ENCODE measurements at places on chromosomes 3 and 15.

DNA sequence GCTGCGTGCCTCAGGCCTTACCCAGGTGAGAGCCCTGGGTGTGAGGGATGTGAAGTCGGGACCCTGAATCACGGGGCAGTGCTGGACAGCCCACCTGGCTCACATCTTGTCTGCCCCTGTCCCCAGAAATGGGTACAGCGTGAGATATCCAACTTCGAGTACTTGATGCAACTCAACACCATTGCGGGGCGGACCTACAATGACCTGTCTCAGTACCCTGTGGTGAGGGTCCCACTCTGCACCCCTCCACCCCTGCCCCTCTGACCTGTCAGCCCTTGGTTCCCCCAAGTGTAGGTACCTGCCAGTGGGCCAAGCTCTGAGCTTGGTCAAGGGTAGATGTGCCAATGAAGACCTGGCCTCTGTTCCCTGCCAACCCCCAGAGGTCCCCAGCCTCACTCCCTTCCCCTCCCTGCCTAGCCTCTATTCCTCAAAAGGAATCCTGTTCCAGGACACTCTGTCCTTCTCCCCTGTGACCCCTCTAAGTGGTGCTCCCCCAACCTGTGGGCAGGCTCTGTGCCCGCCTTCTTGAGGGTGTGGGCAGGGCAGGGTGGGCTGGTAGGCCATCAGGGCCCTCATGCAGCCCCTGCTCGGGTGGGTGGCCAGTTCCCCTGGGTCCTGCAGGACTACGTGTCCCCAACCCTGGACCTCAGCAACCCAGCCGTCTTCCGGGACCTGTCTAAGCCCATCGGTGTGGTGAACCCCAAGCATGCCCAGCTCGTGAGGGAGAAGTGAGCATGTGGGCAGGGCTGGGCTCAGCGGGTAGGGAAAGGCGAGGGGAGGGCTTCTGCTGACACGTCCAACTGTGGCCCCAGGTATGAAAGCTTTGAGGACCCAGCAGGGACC lies 25.1 kb downstream of the NBEAL2 start:
- no peak for DNase-seq

- no peak for DNase-seq
Measured at GRCh38 chr3:175672119-175672689, 813.1 kb downstream of the NAALADL2 start.

DNA sequence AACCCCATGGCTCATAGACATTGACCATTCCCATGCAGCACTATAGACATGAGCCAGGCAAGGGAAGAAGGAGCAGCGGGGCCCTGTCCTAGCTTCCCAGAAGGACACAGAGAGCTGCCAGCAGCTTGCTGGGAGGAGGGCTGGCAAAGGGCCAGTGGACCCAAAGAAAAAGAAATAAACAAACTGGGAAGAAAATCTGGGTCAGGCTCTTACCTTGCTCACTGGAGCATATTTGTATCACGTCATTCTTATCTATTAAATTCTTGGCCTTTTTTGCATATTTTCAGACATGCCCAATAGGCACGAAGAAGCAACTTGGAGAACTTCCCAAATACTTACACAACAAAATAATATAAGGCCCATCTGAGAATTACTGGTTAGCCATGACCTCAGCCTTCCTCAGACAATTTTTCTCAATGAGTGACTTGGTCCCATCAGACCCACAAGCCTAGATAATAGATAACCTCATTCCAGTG lies 28.4 kb downstream of the RASGRP1 start:
- no peak for DNase-seq

GRCh38 chr15:73685981-73686380 lies 1.8 kb downstream of the CD276 start:
- no peak for DNase-seq

DNA sequence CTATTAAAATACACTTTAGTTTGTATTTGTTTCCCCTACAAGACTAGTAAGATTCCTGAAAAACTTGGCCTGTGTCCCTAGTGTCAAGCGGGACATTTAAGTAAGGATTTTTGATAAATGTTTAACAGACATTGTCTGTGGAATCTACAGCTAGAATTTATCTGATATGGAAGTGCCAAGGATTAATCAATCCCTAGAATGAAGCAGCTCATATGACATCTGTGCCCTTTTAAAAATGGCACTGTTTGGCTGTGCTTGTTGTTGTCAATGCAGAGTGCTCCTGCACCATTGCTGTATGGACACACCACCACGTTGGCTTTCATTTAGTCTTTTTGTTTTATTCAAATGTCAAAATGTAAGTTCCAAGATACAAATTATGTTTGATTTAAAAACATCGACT lies 14.3 kb upstream of the PDCD7 start:
- DNase-seq, result no peak

DNA sequence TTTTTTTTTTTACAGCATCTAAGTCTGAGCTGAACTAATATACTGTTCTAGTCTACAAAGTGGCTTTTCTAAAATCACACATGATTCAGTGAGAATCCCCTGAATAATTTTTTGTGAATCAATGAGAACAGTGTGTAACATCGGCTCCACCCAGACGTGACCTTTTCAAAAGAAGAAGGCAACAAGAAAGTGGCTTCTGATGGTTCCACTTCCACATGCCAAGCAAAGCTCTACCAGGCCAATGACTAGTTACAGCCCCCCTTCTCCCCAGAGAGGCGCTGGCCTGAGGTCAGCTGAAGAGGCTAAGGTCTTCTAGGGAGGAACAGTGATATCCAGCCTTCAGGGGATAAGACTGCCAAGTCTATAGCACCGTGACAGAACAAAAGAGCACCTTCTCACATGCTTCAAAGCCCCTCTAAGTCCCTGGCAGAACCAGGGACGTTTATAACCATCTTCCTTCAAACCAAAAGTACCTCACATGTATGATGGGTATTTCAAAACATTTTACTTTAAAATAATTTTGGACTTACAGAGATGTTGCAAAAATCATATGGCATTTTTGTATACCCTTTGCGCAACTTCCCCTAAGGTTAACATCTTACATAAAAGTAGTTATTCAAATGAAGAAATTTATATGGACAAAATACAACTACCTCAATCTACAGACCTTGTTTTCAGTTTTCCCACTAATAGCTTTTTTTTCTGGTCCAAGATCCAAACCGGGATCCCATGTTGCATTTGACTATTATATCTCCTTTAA lies 177.9 kb downstream of the OSBPL10 start:
- DNase-seq, result no peak
